ENCODE measurements at places on chromosomes 11 and 22.

GRCh38 chr11:15563054-15563453, 448.3 kb downstream of the INSC start:
- no peak for DNase-seq

- DNase-seq = no peak
Observed at GRCh38 chr11:35785287-35786167, 123.0 kb downstream of the TRIM44 start.

GRCh38 chr11:120674542-120674941, 163.0 kb downstream of the GRIK4 start:
- no peak for DNase-seq

GRCh38 chr22:17781319-17782031, 7.2 kb upstream of the BID start:
- DNase-seq = no peak

DNA sequence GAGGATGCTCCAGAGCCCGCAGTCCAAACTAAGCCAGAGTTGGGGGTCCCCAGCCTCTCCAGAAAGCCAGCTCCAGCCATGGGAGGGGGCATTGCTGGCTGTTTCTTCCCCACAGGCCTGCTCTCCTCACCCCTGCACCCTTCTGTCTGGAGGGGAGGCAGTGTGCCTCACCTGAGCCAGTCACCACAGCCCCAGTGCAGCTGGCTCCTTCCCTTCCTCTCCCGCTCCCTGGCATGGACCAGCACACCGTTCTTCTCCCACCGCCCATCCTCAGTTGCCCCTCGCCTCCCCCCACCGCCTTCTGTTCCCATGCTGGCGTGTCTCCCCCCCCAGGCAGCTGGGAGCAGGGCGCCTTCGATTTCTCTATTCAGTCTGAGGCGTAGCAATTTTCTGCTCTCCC, 110.5 kb upstream of the THY1 start:
- DNase-seq = no peak

GRCh38 chr11:76830639-76831327, 29.9 kb upstream of the ACER3 start:
- no peak for DNase-seq

GRCh38 chr11:77047007-77047927, 13.1 kb downstream of the B3GNT6 start:
- DNase-seq = peak; percentile 61

- no peak for DNase-seq
Observed at GRCh38 chr11:2194877-2195755, 23.5 kb upstream of the TH start.

DNA sequence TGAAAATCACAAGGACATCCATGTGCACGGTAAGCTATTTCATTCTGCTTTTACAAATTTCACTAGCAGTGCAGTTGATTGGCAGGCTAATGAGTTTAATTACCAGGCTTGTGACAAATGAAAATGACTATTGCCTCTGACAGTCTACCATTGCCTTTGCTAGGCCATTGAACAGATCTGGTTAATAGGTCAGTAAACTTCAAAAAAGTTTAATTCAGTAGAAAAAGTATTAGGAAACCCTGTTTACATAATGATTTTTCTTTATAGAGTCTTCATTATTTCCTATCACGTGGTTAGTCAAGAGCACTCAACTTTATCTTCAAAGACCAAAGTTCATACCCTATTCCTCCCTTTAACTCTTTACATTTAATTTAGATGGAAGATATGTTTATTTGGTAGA, 77.0 kb downstream of the PRMT3 start:
- DNase-seq = no peak

DNA sequence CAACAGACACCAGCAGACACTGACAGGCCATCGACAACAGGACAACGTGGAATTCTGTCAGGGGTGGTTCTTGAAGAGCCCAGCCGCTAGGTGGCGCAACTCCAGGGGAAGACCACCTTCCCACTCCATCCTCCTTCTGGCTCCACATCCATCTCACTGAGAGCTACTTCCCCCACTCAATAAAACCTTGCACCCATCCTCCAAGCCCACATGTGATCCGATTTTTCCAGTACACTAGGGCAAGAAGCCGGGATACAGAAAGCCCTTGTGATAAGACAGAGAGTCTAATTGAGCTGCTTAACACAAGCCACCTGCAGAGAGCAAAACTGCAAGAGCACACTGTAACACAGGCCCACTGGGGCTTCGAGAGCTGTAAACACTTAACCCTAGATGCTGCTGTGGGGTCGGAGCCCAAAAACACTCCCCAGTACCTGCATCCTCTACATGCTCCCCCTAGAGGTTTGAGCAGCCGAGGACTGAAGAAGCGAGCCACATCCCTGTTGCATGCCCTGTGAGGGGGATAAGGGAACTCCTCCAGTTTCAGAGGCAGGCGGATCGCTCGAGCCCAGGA, 11.5 kb upstream of the RAB39A start:
- DNase-seq = no peak

GRCh38 chr11:112605093-112605666, 344.5 kb upstream of the PLET1 start:
- DNase-seq = no peak

DNA sequence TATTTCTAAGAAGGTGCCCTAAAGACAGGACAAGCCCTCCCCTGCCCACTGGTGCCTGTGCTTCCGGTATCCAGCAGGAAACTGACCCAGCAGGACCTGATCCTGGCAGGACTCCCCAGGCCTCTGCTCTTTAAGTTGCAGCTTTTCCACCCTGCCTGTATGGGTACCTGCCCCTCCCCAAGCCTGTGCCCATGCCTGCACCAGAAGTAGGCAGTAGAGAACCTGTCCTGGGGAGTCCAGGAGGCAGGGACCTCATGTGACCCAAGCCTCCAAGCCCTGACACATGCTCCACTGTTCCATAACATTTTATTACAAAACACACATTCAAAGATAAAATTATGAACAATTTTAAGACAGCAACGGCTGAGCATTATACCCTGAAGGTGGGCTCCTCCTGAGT, 14.2 kb downstream of the CWC15 start:
- DNase-seq = no peak

GRCh38 chr22:41638124-41638523, 17.0 kb downstream of the XRCC6 start:
- no peak for DNase-seq

DNA sequence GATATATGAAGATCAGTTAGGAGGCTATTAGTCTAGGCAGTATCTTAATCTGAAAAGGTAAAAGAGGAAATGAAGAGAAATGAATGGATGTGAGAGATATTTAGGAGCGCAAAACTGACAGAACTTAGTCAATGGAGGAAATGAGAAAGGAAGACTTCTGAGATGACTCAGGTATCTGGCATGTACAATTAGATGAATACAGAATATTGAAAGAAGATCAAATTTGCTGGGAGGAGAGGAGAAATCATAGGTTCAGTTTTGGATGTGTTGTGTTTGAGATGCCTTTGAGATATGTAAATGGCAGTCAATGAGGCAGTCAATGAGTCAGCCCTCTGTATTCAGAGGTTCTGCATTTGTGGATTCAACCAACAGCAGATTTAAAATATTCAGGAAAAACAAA, 42.9 kb upstream of the GAB2 start:
- DNase-seq = no peak

DNA sequence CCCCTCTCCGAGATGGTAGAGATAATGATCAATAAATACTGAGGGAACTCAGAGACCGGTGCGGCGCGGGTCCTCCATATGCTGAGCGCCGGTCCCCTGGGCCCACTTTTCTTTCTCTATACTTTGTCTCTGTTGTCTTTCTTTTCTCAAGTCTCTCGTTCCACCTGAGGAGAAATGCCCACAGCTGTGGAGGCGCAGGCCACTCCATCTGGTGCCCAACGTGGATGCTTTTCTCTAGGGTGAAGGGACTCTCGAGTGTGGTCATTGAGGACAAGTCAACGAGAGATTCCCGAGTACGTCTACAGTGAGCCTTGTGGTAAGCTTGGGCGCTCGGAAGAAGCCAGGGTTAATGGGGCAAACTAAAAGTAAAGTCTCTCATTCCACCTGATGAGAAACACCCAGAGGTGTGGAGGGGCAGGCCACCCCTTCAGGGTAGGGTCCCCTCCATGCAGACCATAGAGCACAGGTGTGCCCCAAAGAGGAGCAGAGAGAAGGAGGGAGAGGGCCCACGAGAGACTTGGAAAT, 43.2 kb downstream of the IGLL1 start:
- no peak for DNase-seq

DNA sequence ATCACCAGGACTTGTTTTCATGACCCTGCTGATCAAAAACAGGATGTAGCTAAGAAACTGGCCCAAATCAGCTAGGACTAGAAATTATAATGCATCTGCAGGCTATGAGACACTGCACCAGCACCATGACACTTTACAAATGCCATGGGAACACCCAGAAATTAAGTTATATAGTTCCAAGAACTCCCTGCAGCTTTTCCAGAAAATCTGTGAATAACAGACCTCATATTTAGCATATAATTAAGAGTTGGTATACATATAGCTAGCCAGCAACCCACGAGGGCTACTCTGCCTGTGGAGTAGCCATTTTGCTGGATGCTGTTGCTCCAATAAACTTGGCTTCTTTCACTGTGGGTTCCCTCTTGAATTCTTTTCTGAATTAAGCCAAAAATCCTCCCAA, 101.0 kb downstream of the PGR start:
- DNase-seq = no peak

DNA sequence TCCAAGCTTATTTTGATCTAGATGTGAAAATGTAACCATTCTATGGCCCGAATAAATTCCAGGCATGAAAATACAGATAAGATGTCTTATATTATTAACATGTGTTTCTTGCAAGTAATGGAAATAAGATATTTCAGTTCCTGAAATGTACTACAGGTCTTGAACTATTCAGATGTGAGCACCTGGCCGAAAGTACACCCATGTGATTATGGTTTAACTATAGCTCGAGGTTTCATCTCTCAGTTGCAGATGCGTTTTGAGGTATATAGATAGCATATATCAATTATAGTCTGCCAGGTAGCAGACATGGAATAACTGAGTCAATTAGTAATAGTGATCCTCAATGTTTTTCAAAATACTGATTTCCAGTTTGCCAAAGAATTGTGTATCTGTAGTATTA, 68.3 kb downstream of the DDIAS start:
- no peak for DNase-seq

GRCh38 chr22:38144025-38144405, 33.5 kb upstream of the BAIAP2L2 start:
- DNase-seq = no peak

DNA sequence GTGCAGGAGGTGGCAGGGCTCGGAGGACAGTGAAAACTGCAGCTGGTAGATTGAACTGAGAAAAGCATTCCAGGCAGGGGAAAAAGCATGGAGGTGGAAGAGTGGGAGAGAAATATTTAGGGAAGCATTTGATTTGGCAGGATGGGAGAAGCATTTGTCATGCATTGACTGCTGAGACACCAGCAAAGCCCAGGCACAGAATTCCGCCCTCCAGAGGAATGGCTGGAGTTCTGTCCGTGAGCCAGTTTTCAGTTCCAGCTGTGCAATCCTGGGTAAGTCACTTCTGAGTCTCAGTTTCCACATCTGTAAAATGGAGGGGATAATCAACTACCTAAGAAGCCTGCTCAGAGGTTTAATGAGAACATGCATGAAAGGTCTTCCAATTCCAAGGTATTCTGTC, 4.3 kb upstream of the TSKU start:
- DNase-seq = no peak

Data from esophagus squamous epithelium (tissue), 5 donors.